RCC 7860 (cell line): ENCODE measurements at places on chromosomes 13 and 19.

DNA sequence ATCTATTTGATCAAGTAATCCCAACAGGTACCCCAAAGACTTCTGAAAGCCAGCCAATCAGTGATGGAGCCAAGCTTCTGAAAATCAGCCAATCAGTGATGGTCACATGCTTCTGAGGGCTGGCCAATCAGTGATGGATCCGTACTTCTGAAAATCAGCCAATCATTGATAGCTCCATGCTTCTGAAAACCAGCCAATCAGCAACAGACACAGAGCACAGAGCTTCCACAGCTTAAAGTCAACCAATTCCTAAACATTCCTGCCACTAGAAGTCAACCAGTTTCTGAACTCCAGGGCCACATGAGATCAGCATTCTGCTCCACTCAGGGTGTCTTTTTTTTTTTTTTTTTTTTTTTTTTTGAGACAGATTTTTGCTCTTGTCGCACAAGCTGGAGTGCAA lies 8.2 kb upstream of the HSD17B14 start:
- peak; percentile 32 for DNase-seq

- no peak for DNase-seq
Measured at GRCh38 chr13:30153545-30154426, 153.6 kb downstream of the KATNAL1 start.

DNA sequence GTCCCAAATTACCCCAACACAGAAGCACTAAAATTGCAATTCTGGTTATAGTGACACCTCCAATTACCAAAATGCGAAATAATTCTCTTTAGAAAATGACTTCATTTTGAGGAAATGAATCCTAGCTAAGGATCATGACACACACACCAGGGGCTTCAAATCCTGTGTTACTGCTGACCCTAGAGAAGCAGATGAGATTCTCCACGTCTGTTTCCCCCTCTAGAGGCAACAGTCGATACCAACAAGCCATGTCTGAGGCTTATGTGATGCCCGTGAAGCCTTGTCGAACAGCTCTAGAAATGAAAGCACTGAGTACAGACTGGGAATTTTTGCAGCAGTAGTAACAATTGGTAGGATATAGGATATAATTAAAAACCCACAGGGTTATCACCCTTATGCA lies 153.6 kb upstream of the TMTC4 start:
- no peak for DNase-seq

GRCh38 chr13:22135446-22135845 lies 464.6 kb downstream of the FGF9 start:
- DNase-seq = no peak

DNA sequence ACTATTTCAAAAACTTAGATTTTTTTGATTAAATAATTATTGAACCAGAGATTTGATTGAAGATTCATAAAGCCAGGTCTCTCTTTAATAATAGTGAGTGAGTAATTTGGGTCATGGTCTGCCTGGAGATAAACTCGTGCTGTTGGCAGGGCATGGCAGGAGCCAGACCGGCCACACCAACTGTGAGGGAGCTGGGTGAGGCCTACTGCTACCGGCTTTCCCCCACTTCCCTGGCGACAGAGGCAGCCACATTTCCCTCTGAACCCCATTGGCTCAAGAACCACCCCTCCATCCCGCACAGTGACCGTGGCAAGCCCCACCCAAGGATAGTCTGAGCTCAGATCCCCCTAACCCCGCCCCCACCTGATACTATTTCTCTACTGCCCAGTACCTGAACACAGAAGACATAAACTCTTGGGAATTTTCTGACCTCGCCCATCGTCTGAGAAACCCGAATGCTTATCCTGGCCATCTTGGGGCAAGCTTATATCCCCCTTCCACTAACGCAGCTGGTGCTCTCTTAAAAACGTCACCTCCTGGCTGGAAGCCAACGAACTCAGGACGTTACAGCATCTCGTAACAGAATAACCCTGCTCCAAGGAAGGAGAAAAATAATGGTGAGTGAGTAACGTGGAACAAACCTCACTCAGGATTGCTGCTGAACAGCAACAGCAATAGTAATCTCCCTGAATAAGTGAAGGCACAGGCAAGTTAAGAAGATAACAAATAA lies 627.6 kb upstream of the PCDH9 start:
- DNase-seq = no peak

GRCh38 chr19:55626350-55626749 lies 2.0 kb upstream of the ZNF784 start:
- DNase-seq = no peak

DNA sequence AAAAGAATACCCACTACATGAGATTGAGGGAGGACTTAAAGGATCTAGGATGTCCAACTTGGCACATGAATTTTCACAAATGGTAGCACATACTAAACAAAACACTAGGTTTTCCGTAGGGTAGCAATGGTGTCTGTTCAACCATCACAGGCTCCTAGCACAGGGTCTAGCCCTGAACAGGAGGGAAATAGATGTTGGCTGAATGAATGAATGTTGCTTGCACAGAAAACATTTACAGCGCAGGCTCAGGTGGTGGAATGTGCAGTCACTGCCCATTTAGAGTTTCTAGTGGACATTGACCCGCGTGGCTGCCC lies 1.9 kb upstream of the MYCBP2 start:
- no peak for DNase-seq

- no peak for DNase-seq
Measured at GRCh38 chr13:87754097-87754496, 82.9 kb downstream of the SLITRK5 start.

- DNase-seq = no peak
Measured at GRCh38 chr13:97001636-97002035, 7.4 kb upstream of the OXGR1 start.

GRCh38 chr13:50208826-50209335 lies 193.6 kb downstream of the KCNRG start:
- DNase-seq = peak; percentile 67

- no peak for DNase-seq
Measured at GRCh38 chr19:11205939-11206570, 8.7 kb upstream of the KANK2 start.

DNA sequence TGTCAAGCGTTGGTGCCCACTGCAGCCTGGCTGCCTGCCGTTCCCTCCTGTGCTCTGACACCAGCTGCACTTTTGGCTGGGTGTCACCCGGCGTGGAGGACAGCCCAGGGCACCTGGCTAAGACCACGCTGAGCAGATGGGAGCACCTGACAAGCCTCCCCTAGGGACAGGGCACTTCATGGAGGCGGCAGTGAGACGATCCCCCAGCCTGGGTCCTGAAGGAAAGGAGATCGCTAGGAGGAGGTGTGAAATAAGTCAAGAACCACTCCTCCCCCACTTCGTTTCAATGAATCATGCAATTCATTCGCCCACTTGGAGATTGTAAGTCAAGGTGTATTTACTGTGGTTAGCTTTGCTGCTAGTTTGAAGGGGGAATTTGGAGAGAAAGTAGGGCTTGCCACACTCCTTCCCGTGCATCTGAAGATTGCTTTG lies 38.8 kb downstream of the VSTM2B start:
- DNase-seq = no peak

DNA sequence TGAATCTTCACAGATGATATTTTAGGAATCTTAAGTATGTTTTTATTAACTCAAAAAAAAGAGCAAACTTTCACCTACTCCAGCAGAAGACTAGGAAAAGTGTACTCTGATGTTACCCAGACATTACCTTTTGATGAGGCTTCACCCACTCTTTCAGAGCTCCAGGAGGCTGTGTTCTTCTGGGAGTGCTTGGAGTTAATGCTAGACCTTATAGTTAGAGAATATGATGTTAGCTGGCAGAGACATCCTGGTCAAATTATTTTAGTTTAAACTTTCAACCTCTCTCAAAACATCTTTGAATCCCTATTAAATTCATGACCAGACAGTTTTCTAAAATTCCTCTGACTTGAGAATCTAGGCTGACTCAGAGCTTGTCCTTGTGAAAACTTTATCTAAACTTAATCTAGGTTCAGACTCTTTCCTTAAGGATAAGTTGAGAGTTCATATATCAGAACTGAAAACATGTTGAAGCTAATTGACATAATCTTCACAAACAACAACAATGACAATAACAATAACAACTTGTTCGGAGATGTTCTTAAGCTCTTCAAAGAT lies 82.8 kb downstream of the ITGBL1 start:
- no peak for DNase-seq

- DNase-seq = no peak
Measured at GRCh38 chr13:39105110-39105509, 66.9 kb downstream of the NHLRC3 start.

- no peak for DNase-seq
Measured at GRCh38 chr19:5691822-5692722, 2.0 kb downstream of the RPL36 start.

DNA sequence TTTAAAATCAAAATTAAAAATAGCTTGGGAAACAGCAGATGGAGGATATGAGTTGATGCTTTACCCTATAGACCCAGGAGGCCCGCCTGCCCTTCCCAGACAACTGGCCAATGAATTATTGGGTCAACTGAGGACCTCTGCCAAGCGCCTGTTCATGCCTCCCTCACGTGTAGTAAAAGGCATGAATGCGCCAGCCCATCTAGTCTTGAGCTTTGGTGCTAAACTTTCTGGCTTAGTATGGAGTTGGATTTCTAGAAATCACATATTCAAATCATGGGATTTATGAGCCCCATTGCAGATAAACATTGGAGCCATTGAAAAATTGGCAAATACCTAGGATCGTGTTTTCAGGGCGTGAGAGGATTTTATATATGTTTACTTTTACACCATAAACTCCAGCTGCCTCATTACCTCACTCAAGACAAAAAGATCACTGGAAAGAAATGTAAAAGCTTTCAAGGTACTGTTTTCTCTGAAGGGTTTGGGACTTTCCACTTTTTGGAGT lies 47.1 kb downstream of the COL4A2 start:
- no peak for DNase-seq

DNA sequence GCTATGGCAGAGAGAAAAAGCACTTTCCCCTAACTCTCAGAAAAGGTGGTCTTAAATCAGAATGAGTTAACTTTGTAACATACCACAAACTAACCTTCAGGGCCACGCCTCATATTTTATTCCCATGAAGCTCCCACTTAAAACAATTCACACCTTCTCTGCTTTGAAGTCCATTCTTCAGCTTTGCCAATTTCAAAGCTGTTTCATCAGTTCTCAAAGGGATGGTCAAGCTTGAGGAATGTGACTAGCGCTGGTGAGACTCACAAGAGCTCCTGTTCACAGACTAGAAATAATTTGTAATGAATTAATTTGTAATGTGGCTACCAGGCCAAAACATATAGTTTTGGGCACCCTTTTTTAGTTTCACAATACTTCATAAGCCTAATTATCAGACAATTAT lies 68.2 kb downstream of the STK24 start:
- DNase-seq = peak; percentile 25

DNA sequence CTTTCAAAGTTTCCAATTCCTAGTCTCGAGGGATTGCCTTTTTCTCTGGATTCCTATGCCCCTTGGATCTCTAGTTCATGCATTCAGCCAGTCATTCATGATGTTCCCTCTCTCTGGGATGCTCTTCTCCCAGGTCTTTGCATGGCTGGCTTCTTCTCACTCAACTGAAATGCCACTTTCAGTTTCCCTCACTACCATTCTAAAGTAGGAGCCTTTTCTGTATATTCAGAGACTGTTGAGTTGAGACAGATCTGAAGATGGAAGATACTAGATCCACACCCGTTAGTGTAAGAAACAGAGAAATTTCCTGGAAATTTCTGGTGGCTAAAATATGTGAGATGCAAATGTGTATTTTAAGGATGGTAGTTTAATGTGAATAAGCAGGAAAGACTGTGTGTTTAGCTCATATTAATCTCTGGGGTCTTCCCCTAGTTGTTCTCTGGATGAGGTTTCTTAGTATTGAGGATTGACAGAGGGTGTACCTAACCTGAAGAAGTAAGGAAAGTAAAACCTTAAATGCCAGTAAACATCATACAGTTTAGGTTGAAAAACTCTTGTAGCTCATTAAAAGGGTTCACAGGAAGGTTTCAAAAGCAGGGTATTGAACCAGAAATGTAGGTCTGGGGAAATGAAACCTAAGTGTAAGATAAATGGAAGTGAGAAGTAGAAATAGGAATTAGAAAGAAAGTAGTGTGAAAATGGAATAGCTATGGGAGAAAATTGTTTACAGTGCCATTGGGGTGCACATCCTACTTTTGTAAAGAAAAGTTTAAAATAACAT lies 331.3 kb downstream of the NDFIP2 start:
- DNase-seq = no peak

DNA sequence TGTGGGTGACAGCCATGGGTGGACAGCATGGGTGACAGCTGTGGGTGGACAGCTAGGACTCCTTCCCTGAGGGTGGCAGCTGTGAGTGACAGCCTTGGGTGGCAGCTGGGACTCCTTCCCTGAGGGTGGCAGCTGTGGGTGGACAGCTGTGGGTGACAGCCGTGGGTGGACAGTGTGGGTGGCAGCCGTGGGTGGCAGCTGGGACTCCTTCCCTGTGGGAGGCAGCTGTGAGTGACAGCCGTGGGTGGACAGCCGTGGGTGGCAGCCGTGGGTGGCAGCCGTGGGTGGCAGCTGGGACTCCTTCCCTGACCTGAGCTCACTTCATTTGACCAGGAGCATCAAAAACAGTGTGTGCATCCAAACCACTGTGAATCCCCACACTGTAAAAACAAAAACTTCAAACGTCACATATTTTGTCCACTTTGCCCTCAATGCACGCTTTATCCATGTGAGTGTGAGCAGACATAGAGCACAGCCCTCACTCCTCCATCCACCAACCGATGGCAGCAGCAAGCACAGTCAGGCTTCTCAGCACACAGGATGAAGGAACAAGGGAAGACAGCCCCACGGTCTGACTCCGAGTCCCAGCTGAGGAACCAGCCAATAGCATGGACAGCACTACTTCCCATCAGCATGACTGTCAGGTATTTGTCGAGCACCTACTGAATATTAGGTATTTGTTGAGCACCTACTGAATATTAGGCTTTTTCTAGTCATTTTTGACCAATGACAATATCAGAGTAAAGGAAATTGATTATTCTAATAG lies 1.6 kb upstream of the CFAP97D2 start:
- DNase-seq = no peak

GRCh38 chr13:99258946-99259345 lies 767 bp upstream of the GPR18 start:
- DNase-seq = no peak

DNA sequence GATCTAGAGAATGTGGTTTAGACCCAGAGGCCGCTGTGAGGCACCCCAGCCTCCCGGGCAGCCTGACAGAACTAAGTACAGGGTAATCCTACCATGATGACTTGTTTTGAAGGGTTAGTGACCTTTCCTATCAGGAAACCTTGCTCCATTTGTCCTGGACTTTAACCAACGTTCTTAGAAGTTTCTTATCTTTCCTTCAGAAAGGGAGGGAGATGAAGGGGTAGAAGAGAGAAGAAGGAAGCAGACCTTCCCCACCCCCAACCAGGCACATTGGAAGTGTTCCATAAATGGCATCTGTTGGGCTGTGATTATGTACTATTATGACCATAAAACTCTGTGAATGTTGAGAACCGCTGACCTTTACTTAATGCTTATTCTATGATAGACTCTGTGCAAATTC lies 184.2 kb downstream of the OXGR1 start:
- DNase-seq = no peak

- DNase-seq = no peak
Measured at GRCh38 chr13:25501231-25501630, 129.5 kb downstream of the ATP8A2 start.

- DNase-seq = no peak
Measured at GRCh38 chr13:22812793-22813192, 368.0 kb upstream of the SGCG start.
